ENCODE measurements at places on chromosomes 2 and 18. TPM values are rescaled to one million over a fixed set of nuclear protein-coding genes. Genes with fewer than 3 reads are reported as not detected.

The GALNT5 gene
- total RNA-seq, result 1.8 TPM

The ATIC gene
- 212 TPM for total RNA-seq

The MYL1 gene
- total RNA-seq, result not detected

The OXER1 gene
- not detected for total RNA-seq

The FOXD4L1 gene
- 0.35 TPM for total RNA-seq

The PCARE gene
- total RNA-seq, result not detected

The ALPI gene
- total RNA-seq, result not detected

The C2orf72 gene
- total RNA-seq, result 7.5 TPM

The ARHGEF4 gene
- 11.0 TPM for total RNA-seq

The AGXT gene
- not detected for total RNA-seq

The MARCHF4 gene
- 21.4 TPM for total RNA-seq

The CFAP65 gene
- total RNA-seq, result 0.17 TPM

The TCF23 gene
- total RNA-seq, result not detected

The CD302 gene
- 2.3 TPM for total RNA-seq

The EDAR gene
- total RNA-seq, result 0.05 TPM

The EIF4E2 gene
- total RNA-seq, result 83.5 TPM

The AQP12A gene
- not detected for total RNA-seq

The SKA1 gene
- 11.3 TPM for total RNA-seq

The ADD2 gene
- 25.0 TPM for total RNA-seq

The IL36RN gene
- 0.02 TPM for total RNA-seq

The SAG gene
- total RNA-seq, result not detected

The TRIB2 gene
- total RNA-seq, result 1.1 TPM

The BOLL gene
- total RNA-seq, result not detected

The GPR148 gene
- total RNA-seq, result not detected

The MEIS1 gene
- total RNA-seq, result 1.6 TPM

The FAM237A gene
- total RNA-seq, result not detected

The ANKRD30BL gene
- total RNA-seq, result not detected

The TDRD15 gene
- not detected for total RNA-seq

The ABCG8 gene
- total RNA-seq, result not detected

The IL1A gene
- 0.18 TPM for total RNA-seq

The CRYBA2 gene
- 0.25 TPM for total RNA-seq

The SLC8A1 gene
- total RNA-seq, result 0.20 TPM

The SERPINB4 gene
- total RNA-seq, result 0.09 TPM

The DTNA gene
- total RNA-seq, result 0.35 TPM

The MOB4 gene
- total RNA-seq, result 21.0 TPM

The ST6GAL2 gene
- total RNA-seq, result 13.1 TPM

The SCN7A gene
- not detected for total RNA-seq

Data from A549 treated with AZD2906 at 1 μM for 4 hours (cell line).